Kidney (tissue), 22 donors: ENCODE measurements at places on chromosomes 5 and 9.
A peak's percentile ranks its signal among the peaks of the same experiment; 100 is the strongest.

DNA sequence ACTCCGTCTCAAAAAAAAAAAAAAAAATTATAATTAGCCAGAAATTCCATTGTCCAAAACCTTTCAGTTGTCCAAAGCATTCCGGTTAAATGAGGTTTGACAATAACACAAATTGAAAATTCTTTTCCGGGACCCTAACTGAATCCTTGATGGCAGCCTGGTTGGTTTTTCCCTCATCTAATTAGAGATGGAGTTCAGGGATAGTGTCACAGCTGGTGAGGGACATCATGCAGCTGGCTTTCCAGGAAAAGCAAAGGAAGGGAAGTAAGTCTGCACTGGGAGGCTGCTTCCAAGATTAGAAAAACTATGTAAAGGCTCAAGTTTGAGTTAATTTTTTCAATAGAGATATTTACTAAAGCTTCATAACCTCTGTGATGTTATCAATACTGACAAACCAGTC lies 195.4 kb downstream of the ADAMTS12 start:
- H3K4me3 ChIP-seq, result no peak overlapping the region
- no peaks in the 10 kb centered on the region for H3K27me3 ChIP-seq
- H3K4me1 ChIP-seq, result no peaks in the 10 kb centered on the region
- no peak overlapping the region for H3K27ac ChIP-seq
- no peaks in the 10 kb centered on the region for H3K36me3 ChIP-seq

GRCh38 chr5:66519626-66520025 lies 76.6 kb upstream of the MAST4 start:
- H3K27ac ChIP-seq, result no peak overlapping the region
- no peak overlapping the region for H3K4me3 ChIP-seq
- no peaks in the 10 kb centered on the region for H3K27me3 ChIP-seq
- H3K4me1 ChIP-seq, result no peaks in the 10 kb centered on the region

GRCh38 chr5:5985332-5985731 lies 393.0 kb downstream of the MED10 start:
- no peak overlapping the region for H3K4me3 ChIP-seq
- H3K36me3 ChIP-seq, result no peaks in the 10 kb centered on the region
- no peaks in the 10 kb centered on the region for H3K27me3 ChIP-seq
- H3K4me1 ChIP-seq, result no peaks in the 10 kb centered on the region
- DNase-seq, result no peak
- H3K27ac ChIP-seq, result no peak overlapping the region

DNA sequence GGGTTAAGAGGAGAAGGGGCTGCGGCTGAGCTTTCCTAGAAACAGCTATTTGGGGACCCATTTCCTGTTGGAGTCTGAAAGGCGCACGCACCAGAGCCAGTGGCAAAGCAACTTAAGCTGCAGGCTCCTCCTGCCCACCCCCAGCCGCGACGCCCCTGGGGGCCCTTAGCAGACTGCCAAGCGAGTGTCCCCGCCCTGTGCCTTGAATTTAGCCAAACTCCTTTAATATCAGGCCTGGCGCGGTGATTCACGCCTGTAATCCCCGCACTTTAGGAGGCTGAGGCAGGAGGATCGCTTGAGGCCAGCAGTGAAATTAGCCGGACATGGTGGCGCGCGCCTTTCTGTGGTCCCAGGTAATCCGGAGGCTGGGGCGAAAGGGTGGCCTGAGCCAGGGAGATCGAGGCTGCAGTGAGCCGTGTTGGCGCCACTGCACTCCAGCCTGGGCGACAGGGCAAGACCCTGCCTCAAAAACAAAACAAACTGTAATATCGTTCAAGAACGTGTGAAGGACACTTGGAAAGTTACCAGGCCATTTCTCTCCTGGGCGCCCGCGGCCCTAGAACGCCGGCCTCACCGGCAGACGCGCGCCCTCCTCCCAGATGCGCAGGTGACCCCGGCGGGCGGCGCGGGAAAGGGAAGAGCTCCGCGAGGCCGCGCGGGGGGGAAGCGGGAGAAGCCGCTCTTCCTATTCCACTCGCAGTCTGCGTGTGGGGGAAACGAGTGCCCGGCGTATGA lies 1.0 kb upstream of the F2R start:
- H3K27ac ChIP-seq, result peak overlapping the region; percentile 65
- H3K4me3 ChIP-seq, result peak overlapping the region; percentile 78
- H3K36me3 ChIP-seq, result no peaks in the 10 kb centered on the region
- no peaks in the 10 kb centered on the region for H3K4me1 ChIP-seq

DNA sequence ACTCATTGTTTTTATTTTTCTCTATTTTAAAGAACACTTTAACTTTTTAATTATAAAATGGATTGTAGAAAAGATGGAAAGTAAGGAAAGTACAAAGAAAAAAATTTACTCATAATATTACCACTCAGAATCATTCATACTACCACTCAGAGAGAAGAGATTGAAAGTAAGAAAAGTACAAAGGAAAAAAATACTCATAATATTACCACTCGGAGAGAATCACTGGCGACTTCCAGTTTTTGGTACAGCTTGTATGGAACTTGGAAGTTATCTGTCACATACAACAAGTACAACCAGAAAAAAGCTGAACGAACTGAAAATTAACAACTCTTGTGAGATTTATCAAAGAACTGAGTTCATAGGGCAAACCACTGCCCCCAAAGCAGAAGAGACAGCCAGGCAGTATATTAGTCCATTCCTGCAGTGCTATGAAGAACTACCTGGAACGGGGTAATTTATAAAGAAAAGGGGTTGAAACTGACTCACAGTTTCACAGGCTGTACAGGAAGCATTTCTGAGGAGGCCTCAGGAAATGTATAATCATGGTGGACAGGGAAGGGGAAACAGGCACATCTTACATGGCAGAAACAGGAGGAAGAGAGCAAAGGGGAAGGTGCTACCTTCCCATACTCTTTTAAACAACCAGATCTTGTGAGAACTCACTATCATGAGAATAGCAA lies 183.9 kb downstream of the SMARCA2 start:
- no peaks in the 10 kb centered on the region for H3K27me3 ChIP-seq
- H3K4me3 ChIP-seq, result no peak overlapping the region
- H3K4me1 ChIP-seq, result no peaks in the 10 kb centered on the region
- no peaks in the 10 kb centered on the region for H3K36me3 ChIP-seq
- no peak overlapping the region for H3K27ac ChIP-seq
- DNase-seq, result no peak

- peak overlapping the region; percentile 47 for H3K27ac ChIP-seq
- H3K4me1 ChIP-seq, result no peaks in the 10 kb centered on the region
- peak; percentile 73 for DNase-seq
- H3K36me3 ChIP-seq, result no peaks in the 10 kb centered on the region
Measured at GRCh38 chr9:123267481-123268198, 746 bp downstream of the STRBP start.

GRCh38 chr5:122323738-122324137 lies 11.7 kb downstream of the SNCAIP start:
- no peak overlapping the region for H3K27ac ChIP-seq
- H3K4me1 ChIP-seq, result no peaks in the 10 kb centered on the region
- H3K4me3 ChIP-seq, result no peak overlapping the region
- no peak for DNase-seq

GRCh38 chr9:101566904-101567724 lies 27.7 kb downstream of the PPP3R2 start:
- no peak overlapping the region for H3K4me3 ChIP-seq
- H3K4me1 ChIP-seq, result no peaks in the 10 kb centered on the region
- H3K27ac ChIP-seq, result no peak overlapping the region
- DNase-seq, result no peak

DNA sequence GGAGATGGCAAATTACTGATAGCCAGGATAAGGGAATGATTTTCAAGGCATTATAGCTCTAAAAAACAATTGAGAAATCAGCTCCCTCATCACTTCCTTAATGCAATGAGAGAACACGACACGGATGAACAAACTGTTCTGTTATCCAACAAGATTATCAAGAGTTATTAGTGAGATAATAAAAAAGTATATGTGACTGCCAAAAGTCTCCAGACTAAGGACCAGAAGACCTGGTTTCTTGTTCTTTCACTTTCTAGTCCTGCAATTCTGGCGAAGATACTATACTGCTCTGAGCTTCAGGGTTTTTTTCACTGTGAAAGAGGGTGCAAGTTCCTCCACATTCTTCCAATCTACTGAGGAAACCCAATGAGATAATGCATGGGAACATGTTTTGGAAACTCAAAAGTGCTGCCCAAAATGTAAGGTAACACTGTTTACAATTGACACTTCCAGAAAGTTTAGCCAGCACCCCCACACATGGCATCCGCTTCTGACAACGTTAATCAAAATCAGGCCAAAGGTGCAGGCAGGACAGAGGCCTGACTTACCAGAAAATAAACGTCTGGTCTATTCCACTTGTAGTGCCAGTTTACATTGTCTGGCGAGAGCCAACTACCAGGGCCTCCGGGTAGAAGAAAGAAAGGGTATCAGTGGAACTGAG lies 254.2 kb downstream of the DOCK8 start:
- H3K4me1 ChIP-seq, result peaks cover 7% of the 10 kb centered on the region
- no peak overlapping the region for H3K27ac ChIP-seq
- no peak for DNase-seq
- H3K27me3 ChIP-seq, result no peaks in the 10 kb centered on the region

- H3K36me3 ChIP-seq, result no peaks in the 10 kb centered on the region
- peaks cover 3% of the 10 kb centered on the region for H3K4me1 ChIP-seq
- H3K27me3 ChIP-seq, result no peaks in the 10 kb centered on the region
Measured at GRCh38 chr9:20513126-20513913, 109.0 kb downstream of the MLLT3 start.

GRCh38 chr9:136723362-136723976 lies 11.1 kb downstream of the DIPK1B start:
- peaks cover 31% of the 10 kb centered on the region for H3K4me1 ChIP-seq
- peak; percentile 48 for DNase-seq
- H3K4me3 ChIP-seq, result no peak overlapping the region
- H3K27me3 ChIP-seq, result no peaks in the 10 kb centered on the region

- no peaks in the 10 kb centered on the region for H3K27me3 ChIP-seq
- H3K4me3 ChIP-seq, result no peak overlapping the region
- no peak overlapping the region for H3K27ac ChIP-seq
- H3K36me3 ChIP-seq, result no peaks in the 10 kb centered on the region
- H3K4me1 ChIP-seq, result peaks cover 2% of the 10 kb centered on the region
Measured at GRCh38 chr9:34440017-34440416, 18.4 kb downstream of the FAM219A start.

DNA sequence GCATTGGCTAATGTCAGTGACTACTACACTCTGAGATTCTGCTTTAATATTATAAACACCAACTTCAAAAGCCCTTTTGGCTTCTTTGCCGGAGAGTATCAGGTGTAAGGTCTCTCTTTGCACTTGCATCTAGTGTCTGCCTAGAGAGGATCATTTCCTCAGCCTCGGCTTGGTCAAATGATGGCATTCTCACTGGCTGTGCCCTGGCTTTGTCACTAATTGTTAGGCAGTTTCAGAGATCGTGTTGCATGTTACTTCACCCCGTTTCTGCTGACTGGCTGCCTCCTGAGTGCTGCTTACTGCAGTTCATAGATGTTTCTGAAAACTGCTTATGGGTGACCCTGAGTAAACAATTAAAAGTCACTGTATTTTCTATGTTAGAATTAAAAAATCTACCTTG lies 48.8 kb downstream of the SLC1A3 start:
- peak; percentile 68 for DNase-seq
- H3K36me3 ChIP-seq, result no peaks in the 10 kb centered on the region
- no peak overlapping the region for H3K27ac ChIP-seq
